ENCODE measurements at places on chromosomes 5 and 9. TPM values are rescaled to one million over a fixed set of nuclear protein-coding genes. Genes with fewer than 3 reads are reported as not detected.

FOXD4L3 gene
- not detected for total RNA-seq

DNA sequence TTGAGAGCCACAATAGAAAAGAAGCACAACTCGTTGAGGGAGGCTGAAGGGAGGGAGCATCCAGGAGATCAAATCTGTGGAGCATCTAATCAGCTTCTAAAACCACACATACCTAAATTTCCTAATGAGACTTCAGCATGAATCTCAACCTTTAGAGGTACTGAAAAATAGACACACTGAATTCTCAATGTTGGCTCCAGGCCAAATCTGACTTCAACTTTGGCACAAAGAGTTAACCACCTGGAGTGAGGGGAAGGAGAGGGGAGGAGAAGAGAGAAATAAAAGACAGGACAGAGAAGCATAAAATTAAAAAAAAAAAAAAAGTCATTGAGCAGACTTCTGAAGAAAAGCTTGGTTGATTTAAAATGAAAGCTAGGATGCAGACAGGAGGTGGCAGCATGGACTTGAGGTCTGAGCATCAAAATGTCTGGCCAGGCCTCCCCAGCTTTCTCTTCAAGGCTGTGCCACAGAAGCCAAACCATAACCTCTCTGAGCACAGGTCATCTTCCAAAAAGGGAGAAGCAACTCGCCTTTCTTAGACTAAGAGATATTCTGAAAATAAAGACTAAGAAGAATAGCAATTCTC lies 205.6 kb downstream of the DENND1A start:
- DNase-seq = no peak

- DNase-seq = no peak
Observed at GRCh38 chr5:131825404-131826013, 28.7 kb upstream of the FNIP1 start.

TXNDC8 gene
- not detected for total RNA-seq

DNA sequence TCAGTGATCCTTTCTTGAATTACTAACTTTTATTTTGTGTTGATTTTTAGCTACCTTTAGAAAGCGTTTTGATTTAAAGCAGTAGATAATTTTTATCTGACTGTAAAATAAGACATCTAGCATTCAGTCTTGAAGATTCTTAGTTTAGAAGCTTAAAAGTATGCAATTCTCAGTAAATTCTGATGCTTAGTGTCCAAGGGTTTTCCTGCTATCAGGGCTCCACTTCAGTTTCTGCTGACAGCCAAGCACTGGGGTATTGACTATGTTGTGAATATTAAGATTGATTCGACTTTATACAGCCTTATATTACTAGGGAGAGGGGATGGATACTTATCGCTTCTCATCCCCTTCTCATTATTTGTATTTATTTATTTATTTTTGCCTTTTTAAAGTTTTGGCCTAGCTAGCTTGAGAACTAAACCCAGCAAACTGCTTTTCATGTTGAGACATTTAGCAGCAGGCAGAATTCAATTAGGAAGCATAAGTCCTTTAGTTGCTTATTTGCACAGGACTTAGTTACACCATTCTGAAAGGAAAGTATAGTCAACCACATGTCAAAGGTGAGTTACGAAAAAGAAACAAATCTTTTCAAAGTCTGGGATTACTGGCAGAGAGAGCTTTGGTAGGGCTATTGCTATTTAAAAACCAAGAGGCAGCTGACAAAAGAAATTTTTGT lies 2.9 kb downstream of the PBX3 start:
- DNase-seq = no peak

Measured in heart left ventricle (tissue), 16 donors.